ENCODE measurements at places on chromosomes 13 and 19.

DNA sequence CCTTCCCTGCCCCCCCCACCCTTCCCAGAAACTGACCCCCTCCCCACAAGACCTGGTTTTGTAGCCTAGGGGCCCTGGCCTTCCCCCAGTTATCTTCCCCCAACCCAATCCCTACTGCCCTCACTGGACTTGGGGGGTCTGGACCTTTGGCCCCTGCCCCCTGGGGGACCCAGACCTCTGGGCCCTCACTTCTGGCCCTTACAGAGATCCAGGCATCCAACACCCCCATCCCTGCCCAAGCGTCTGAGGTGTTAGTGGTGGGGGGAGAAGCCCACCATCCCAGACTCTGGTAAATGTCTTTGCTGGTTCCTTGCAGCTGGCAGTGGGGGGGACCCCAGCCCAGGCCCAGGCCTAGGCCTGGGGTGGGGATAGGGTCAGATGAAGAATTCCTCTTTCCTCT, 3.5 kb upstream of the ZNF428 start:
- DNase-seq: no peak

- no peak for DNase-seq
These were observed 41.6 kb upstream of the ZNF730 start for GRCh38 chr19:23075031-23075733.

DNA sequence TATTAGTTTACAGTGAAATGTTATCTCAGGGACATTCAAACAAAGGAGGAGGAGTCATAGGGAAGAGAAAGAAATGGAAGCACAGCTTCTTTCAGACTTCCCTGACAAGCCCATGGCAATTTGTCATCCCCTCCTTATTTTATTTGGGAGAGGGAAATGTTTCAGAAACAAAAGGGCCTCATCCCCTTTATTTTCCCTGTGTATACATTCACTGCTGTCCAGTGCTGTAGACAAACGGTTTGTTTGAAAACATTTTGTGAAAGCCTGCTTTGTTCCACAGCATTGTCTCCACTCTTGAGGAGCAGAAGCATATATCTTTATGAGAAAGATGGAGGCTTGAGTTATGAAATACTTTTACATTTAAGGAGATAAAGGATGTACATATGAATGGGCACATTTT, 12.3 kb downstream of the ZNF460 start:
- DNase-seq: no peak

DNA sequence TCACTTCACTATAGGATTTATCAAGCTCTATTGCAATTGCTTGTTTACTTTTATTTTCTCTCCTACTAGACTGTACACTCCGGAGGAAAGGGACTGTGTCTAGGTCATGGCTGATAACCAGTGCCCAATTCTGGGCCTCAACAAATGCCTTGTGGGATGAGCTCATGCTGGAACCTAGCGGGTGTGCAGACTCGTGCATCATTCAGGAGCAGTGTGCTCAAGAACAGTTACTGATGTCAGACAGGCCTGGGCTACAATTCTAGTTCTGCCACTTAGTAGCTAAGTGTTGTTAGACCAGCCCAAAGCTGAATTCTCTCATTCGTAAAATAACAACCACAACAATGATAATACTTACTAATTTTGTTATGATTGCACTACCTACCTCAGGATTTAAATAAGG, 95.4 kb downstream of the CYSLTR2 start:
- DNase-seq: no peak

- no peak for DNase-seq
These were observed 14.4 kb upstream of the SACS start for GRCh38 chr13:23447927-23448326.

DNA sequence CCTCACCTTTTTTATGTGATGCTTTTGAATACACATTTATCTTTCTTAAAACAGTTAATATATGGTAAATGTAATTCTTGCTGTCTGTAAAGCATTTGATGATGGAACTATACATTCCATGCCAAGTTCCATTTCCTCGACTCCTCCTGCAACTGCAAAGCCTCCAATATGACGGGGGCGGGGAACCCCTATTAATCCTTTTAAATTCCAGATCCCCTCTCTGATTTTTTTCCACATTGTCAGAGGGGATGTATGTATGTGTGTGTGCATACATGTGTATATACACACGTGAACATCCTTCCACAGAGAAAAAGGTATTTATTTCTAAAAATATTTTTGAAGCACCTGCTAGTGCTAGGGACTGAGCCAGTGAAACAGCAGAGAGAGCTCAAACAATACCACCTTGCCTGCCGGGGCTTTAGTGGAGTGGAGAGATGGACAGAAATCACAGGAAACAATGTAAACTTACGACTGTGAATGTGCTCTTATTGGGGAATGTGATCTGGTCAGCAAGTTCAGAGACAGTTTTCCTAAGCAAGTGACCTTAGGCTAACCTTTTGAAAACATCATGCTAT, 25.3 kb upstream of the MAB21L1 start:
- DNase-seq: no peak

DNA sequence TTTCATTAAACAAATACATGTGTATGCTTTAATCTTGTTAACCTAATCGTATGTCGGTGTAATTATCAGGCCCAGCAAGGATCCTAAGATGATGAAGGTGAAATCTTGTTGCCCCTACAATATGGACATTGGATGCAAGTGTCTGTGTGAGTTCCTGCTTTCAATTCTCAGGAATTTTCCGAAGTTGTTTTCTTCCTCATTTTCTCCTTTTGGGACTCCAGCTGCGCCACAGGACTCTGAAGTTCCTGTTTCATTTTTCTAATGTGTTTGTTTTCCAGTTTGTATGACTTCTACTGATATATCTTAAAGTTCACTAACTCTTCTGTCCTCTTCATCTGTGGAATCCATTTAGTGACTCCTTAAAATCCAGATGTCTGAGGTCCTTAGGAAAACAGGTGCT, 11.9 kb upstream of the OR7D2 start:
- DNase-seq: no peak

DNA sequence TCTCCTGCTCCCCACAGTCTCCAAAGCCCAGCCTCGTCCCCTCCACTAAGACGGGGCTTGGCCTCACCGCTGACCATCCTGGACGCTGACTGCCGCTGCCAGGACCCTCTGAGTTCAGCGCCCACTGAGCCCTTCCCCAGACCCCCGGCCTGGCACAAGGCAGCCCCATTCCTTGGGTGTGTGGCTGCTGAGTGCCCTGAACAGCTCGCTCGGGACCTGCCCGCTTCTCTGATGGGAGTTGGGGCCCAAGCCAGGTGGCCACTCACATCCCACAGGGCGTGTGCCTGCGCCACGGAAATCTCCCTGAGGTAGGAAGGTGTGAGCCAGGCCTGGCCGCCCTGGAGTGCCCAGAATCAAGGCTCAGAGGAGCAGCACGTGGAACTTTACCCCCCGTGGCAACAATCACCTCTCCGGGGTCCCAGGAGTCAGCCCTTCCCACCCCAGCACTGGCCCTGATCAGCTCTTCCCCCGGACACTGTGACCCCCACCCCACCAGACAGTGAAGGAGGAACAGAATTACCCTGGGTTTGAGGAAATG, 20.8 kb downstream of the C13orf46 start:
- no peak for DNase-seq

DNA sequence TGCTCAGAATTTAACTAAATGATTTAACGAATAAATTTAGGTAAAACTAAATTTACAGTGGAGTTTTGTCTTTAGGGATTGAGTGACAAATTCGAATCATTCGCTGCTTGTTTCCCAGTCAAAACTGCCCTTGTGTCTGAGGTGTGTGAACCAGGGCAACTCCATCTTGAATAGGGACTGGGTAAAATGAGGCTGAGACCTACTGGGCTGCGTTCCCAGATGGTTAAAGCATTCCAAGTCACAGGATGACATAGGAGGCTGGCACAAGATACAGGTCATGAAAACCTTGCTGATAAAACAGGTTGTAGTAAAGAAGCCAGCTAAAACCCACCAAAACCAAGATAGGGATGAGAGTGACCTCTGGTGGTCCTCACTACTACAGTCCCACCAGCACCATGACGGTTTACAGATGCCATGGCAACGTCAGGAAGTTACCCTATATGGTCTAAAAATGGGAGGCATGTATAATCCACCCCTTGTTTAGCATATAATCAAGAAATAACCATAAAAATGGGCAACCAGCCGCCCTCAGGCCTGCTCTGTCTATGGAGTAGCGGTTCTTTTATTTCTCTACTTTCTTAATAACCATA, 10.2 kb upstream of the ANKRD10 start:
- no peak for DNase-seq

GRCh38 chr19:54156953-54157352, 2.6 kb downstream of the LENG1 start:
- no peak for DNase-seq

GRCh38 chr19:19068659-19069654, 5.2 kb downstream of the SLC25A42 start:
- no peak for DNase-seq

DNA sequence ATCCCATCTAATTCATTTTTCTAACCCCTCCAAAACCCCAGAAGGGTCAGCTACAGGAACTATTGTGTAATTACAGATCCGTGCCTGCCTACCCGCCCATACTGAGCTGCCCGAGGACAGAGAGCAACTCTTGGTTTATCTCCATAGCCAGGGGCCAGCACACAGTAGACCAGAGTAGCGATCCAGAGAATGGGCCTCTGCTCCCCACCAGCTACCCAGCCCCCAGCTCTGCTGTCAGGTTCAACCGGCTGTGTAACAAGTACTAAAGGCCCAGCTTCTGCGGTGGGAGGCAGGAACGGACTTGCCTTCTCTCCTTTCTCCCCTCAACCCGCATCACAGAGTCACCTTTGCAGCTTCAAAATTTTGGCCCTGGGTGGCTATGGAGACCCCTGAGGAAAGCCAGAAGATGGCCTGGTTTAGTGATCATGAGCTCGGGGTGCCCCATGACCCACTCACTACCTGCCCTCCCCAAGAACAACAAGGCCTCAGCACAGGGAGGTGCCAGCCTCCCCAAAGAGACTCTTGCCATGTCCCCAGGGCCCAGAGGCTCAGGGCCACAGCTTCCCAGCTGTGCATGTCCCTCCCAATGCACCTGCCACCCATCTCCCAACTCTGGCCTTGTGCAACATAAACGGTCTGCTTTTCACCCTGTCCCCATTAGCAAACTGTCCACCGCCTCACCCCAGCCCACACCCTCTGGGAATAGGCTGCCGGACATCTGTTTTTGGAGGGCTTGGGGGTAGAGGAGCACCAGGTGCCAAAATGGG, 5.7 kb downstream of the CALM3 start:
- no peak for DNase-seq

DNA sequence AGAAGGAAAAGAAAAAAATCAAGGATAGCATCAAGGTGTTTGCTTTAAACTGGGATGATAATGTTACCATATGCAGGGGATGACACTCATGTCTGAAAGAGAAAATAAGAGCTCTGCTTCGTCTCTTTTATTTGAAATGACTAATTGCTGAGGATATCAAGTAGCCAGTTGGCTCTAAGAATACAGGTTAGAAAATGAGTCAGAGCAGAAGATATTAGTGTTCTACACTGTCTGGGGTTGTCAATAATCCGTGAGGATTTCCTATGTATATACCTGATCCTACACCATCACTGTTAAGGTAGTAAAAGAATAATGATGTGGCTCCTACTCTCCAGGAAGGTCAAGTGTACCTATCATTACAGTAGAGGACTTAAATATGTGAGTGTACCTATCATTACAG, 562.5 kb downstream of the GPC6 start:
- DNase-seq: no peak

GRCh38 chr13:50990818-50991506, 81.4 kb downstream of the RNASEH2B start:
- no peak for DNase-seq

DNA sequence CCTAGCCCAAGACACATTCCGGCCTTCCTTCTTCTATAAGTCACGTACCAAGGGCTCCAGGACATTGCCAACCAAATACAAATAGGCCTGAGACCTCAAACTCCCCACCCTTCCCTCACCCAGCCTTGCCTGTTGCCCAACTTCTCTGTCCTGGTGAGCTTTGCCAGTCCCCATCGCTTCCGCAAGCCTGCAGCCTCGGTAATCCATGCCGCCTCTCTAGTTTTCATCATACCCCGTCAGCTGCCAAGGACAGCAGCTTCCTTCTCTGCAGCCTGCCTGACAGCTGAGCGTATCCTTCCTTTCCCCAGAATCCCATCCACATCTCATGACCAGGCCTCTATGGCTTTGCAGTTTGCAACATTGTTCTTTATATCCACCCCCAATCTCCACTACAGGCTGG, 36.6 kb upstream of the POMP start:
- DNase-seq: no peak

DNA sequence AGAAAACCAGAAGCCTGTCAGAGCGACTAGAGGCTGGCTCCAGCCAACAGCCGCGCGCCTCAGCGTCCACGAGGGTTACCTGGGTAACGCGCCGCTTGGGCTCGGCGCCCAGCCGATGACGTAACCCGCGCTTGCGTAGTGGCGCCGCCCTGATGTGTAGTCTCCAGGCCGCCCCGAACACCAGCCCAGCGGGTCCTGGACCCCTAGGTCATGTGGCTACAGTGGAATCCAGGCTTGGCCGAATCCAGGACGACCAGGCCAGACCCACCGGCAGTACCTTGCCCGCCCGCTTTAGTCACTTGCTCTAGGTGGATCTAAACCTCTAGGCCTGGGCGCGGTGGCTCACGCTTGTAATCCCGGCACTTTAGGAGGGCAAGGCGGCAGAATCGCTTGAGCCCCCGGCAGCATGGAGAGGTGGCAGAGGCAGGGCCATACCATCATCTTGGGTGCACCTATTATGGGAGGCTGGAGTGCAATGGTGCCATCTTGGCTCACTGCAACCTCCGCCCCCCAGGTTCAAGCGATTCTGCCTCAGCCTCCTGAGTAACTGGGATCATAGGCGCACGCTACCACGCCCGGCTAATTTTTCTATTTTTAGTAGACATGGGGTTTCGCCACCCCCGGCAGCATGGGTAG, 7.2 kb upstream of the ZNF606 start:
- DNase-seq: peak; percentile 44

- DNase-seq: no peak
These were observed 6.6 kb upstream of the SIGLEC12 start for GRCh38 chr19:51508059-51508733.

GRCh38 chr19:19134687-19135158, 3.6 kb downstream of the TMEM161A start:
- DNase-seq: no peak

GRCh38 chr19:32311371-32311770, 34.0 kb upstream of the ZNF507 start:
- DNase-seq: no peak

GRCh38 chr19:18764591-18765051, 26.5 kb downstream of the COMP start:
- DNase-seq: no peak

DNA sequence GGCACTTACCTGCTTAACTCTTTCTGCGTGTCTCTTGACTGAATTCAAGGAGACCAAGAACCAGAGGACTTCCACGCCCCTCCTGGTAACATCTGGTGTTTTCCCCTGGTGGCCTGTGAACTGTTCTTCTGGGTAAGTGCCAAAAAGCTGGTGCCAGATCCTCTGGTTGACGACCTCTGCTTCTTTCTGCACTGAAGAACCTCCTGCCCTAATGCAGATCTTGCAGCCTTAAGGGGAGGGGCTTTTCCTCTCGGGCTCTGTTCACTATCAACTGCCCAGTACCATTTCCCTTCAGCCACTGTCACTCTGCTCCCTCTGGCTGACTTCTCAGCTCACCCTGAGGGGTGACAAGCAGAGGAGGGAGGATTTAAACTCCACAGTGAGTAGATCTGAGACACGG, 6.1 kb upstream of the ERVV-1 start:
- DNase-seq: no peak

GRCh38 chr19:7506385-7507328, 9.2 kb upstream of the ZNF358 start:
- peak; percentile 52 for DNase-seq

GRCh38 chr13:99991013-99991827, 9.6 kb downstream of the ZIC2 start:
- DNase-seq: no peak
